Epithelial cell of esophagus (primary cell): ENCODE measurements at places on chromosomes 3 and 15.

- DNase-seq: no peak
Measured at GRCh38 chr3:58202917-58203360, 7.8 kb downstream of the DNASE1L3 start.

GRCh38 chr15:40925863-40926658 lies 3.1 kb upstream of the DLL4 start:
- DNase-seq: peak; percentile 57

GRCh38 chr15:88664151-88664778 lies 25.4 kb downstream of the ISG20 start:
- DNase-seq: no peak

- DNase-seq: no peak
Measured at GRCh38 chr15:96079882-96080281, 250.6 kb upstream of the NR2F2 start.

DNA sequence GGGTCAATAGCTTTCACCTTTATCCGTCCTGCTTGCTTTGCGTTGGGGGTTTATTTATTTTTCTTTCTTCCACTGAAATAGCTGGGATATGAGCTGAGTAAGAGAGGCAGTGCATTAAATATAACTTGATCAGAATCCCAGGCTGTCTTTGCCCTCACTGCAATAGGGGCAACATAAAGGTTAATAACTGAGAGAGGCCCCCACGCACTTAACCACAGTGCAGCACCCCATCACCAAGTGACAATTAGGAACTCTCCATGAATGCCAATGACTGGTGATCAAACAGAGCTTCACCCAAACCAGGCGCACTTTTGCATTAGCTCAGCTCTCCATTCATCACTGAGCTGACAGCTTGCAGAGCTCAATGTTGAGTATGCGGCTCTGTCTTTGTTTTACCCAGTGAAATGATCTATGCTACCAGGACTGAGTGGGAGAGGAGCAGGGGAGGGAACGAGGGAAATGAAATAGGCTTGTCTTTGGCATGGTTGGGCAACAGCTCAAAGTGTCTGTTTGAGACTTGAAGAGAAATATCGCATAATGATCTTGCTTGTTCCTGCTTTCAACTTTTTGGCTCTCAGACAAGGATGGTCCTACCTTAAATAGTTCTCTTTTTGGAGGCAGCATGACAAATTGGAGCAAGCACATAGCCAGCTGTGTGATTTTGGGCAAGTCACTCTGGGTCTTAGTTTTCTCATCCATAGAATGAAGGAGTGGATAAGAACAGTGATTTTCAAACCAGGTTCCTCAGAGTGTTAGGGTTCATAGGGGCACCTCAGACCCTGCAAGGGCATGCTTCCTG lies 14.5 kb upstream of the GLCE start:
- DNase-seq: no peak

- no peak for DNase-seq
Measured at GRCh38 chr3:178388473-178388872, 147.8 kb upstream of the KCNMB2 start.

- DNase-seq: peak; percentile 46
Measured at GRCh38 chr15:96359616-96360521, 29.4 kb downstream of the NR2F2 start.

DNA sequence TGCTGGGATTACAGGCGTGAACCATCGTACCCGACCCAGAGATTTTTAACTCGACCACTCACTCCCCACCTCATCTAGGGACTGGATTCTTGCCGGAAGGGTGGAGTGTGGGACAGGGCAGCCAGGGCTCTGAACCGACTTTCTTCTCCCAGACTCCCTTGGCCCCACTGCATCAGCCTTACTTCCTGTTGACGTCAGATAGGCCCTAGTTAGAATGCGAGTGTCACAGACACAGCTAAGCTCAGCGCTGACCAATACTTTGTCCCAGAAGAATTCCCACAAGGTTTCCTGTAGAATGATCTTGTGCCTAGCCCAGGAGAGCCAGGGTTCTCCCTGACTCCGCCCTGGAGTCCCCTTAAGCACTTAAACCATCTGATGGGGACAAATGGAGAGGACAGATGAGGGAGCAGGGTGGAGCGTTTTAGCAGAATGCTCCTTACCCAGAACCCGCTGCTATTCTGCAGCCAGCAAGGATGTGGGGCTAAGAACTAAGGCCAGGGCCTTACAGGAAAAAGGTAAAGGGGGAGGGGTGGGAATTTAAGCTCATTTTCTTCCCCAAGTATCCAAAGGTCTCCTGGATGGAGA lies 5.8 kb upstream of the TUSC2 start:
- no peak for DNase-seq

DNA sequence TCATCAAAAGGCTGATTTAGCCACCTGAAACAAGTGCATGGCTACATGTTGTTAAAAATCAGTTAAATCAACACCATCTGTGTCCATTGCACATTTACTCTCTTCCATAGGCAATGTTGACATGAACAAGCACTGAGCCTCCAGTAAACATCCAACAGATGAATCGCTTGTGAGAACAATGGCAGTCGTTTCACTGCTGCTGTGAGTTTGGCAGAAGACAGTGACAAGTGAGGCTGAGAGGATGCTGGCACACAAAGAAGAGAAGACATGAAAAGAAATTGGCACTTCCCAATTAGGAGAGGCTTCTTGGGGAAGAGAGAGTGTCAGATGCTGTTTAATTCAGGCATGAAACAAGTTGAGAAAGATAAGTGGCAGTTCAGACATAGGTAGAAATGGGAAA lies 227.4 kb upstream of the STT3B start:
- DNase-seq: no peak

GRCh38 chr15:31573759-31574158 lies 247.1 kb downstream of the KLF13 start:
- DNase-seq: no peak

GRCh38 chr3:48275287-48276027 lies 34.6 kb downstream of the ZNF589 start:
- DNase-seq: no peak

- no peak for DNase-seq
Measured at GRCh38 chr3:47496892-47497291, 16.6 kb downstream of the ELP6 start.

GRCh38 chr3:128879991-128880390 lies 571 bp downstream of the ACAD9 start:
- peak; percentile 17 for DNase-seq

GRCh38 chr3:194824100-194824499 lies 138.4 kb downstream of the FAM43A start:
- DNase-seq: peak; percentile 31

DNA sequence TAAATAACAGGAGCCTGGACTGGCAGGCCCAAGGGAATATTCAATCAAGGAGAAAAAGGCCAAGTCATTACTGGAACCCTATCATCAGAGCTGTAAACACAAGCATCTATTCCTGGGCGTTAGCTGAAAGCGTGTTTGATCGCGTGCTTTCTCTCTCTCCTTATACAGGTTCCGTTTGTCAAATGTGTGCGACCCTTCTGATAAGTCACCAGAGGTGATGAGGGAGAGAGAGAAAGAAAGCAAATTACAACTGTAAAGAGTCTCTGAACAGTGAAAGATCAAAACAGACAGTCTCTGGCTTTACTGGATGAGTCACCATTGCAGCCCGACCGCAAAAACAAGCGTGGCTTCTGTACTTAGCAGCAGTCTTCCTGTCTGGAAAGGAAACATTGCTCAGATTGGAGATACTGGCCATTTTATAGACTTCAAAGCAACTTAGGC lies 39.5 kb upstream of the TPRG1 start:
- DNase-seq: peak; percentile 84

DNA sequence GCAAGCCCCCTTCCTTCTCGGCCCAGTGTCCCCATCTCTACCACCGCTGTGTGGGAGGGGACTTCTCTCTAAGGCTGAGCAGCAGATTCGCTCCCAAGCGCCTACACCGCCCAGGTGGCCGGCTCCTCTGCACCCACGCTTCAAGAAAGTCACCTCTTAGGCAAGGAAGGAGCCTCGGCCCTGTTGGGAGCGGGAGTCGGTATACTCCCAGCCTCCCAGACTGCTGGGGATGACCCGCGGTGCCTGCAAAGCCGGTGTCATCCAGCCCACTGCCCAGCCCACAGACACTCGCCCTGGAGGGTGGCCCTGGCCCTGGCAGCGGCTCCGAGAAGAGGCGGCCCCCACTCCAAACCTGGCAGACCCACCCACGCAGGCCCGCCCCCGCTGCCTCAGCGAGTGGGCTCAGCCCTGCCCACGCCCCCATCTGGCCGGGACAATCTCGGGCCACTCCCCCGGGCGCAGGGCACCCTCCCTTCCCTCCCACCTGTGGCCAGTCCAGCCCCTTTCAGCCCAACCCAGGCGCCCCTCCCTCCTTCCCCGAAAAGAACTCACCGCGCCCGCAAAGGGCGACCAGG lies 396 bp downstream of the CHRNB4 start:
- DNase-seq: no peak

DNA sequence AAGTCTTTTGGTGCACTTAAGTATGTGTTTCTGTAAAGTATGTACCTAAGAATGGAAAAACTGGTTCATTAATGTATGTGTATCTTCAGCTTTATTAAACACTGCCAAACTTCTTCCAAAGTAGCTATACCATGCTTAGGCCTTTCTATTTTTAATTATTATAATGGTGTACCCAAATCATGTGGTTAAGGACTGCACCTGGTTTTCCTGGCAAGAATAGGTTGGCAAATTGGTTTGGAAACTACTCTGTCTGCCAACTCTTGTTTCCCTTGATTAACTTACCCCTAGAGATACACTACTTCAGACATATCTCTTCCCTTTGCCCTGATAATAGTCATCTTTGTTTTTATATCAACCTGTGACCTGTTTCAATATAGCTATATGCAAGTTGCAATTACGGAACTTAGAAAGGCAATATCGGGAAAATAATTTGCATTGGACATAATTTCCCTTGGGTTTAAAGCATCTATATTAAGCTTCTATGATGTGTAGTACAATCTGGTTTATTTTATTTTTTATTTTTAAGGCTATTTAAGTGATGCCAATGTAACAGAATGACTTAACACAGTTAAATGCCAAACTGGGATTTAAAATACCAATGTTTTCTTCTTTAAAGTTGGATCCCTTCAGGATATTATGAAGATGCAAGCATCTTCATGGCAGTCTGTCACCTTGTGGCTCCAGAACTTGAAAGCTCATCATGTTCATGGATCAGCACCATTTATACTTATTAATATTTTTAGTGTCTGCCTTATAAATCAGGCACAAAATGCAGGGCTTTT lies 40.6 kb upstream of the TMEM108 start:
- no peak for DNase-seq

- DNase-seq: peak; percentile 97
Measured at GRCh38 chr3:122890077-122890719, 95.3 kb downstream of the SLC49A4 start.

DNA sequence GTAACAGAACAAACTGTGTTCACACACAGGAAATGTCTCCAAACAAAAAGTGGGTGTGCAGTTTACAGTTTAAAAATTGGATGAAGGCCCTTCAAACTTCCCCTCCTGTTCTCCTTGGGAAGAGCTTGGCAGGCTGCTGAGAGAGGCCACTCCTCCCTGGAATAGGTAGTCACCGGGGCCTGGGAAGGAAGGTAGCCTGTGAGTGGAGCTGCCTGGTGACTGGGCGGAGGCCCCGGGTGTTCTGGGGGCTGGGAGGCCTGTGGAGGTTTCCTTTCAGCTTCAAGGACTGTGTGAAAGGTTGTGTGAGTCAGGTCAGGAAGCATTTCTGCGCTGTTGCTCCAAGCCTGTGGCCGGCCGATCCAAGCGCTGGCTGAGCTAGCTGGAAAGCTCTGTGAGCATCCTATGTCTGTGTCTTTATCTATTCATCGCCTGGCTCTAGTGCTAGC lies 14.1 kb downstream of the SLCO3A1 start:
- peak; percentile 99 for DNase-seq

GRCh38 chr3:59551834-59552233 lies 502.0 kb upstream of the CFAP20DC start:
- DNase-seq: no peak

GRCh38 chr3:44098656-44099415 lies 142.8 kb upstream of the TOPAZ1 start:
- DNase-seq: no peak

- peak; percentile 68 for DNase-seq
Measured at GRCh38 chr15:55993804-55994560, 570 bp upstream of the NEDD4 start.

GRCh38 chr15:59060348-59060747 lies 44.6 kb upstream of the CCNB2 start:
- peak; percentile 61 for DNase-seq

GRCh38 chr3:49465270-49466034 lies 4.6 kb upstream of the DAG1 start:
- DNase-seq: no peak

GRCh38 chr3:159249472-159250174 lies 447.8 kb downstream of the MFSD1 start:
- no peak for DNase-seq

- DNase-seq: peak; percentile 25
Measured at GRCh38 chr3:168888781-168889180, 774.7 kb downstream of the MECOM start.

DNA sequence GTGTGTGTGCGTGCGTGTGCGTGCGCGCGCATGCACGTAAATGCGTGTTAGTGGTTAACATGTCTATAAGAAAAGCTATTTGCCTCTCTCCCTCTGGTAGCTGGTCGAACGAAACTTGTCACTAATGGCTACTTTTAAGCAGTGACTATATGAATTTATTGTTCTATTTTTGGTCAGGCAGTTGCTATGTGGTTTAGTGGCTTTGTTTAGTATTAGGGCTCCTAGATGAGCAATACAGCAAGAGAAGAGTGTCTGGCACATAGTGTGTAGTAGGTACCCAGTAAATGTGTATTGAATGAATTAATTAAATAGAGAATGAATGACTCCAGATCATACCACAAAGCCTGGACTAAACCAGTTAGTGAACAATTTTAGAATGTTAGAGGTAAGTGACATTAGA lies 171.6 kb downstream of the PPM1L start:
- no peak for DNase-seq

- peak; percentile 42 for DNase-seq
Measured at GRCh38 chr15:43939070-43939469, 112.3 kb downstream of the WDR76 start.

GRCh38 chr3:52034651-52035050 lies 21.7 kb downstream of the DUSP7 start:
- no peak for DNase-seq

DNA sequence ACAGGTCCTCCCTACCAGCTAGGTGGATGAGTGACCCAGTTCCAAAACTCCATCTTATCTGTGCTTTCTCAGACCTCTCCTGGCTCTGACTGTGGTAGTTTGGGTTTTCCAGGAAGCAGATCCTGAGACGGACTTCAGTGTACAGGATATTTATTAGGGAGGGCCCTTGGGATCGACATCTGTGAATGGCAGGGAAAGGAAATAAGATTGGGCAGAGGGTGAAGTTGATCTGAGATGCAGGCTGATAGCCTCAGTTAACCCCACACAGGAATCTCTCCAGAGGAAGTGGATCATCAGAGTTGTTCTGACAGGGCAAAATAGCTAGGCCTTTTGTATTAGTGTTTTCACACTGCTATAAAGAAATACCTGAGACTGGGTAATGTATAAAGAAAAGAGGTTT lies 16.7 kb upstream of the MAPK6 start:
- DNase-seq: no peak

DNA sequence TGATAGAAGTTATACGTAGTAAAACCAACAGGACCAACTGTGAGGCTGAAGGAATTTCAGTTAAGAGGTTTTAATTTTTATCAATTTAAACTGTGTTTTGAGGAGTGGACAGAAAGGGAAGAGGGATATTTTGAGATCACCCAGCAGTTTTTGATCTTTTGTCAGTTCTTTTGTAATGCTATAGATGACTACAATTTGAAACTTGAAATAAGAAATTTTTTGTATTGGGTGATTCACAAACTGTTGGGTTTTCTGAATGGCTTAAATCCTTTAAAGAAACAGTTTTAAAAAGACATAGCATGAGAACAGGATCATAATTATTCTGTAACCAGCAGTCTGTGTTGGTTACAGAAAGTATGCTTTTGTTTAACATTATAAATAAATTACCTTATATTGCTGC lies 67.4 kb downstream of the TCF12 start:
- DNase-seq: no peak
